ENCODE measurements at places on chromosomes 4 and X. TPM values are rescaled to one million over a fixed set of nuclear protein-coding genes. Genes with fewer than 3 reads are reported as not detected.

ATP2B3 gene
- not detected for total RNA-seq

PAGE1 gene
- total RNA-seq, result not detected

XAGE5 gene
- not detected for total RNA-seq

FMR1 gene
- 13.5 TPM for total RNA-seq

SSX4 gene
- not detected for total RNA-seq

GPR143 gene
- not detected for total RNA-seq

GUCY1A1 gene
- 84.0 TPM for total RNA-seq

PRDM8 gene
- total RNA-seq, result 25.3 TPM

TMEM150C gene
- 8.6 TPM for total RNA-seq

PABPC4L gene
- under 0.01 TPM for total RNA-seq

TBC1D9 gene
- total RNA-seq, result 0.54 TPM

SMIM10 gene
- total RNA-seq, result 15.1 TPM

SORBS2 gene
- total RNA-seq, result under 0.01 TPM

ARMCX2 gene
- 16.2 TPM for total RNA-seq

CDKL5 gene
- total RNA-seq, result 1.9 TPM

KDR gene
- total RNA-seq, result not detected
